ENCODE measurements at places on chromosomes 12 and 14. TPM values are rescaled to one million over a fixed set of nuclear protein-coding genes. Genes with fewer than 3 reads are reported as not detected.

The OTX2 gene
- 0.84 TPM for total RNA-seq

The EDDM3A gene
- total RNA-seq: not detected

The TXNDC16 gene
- total RNA-seq: 11.1 TPM

The IAPP gene
- total RNA-seq: not detected

The GDF3 gene
- total RNA-seq: not detected

The CHGA gene
- 3.0 TPM for total RNA-seq

The LRRC9 gene
- 1.0 TPM for total RNA-seq

The GATC gene
- 32.0 TPM for total RNA-seq

The GDF11 gene
- total RNA-seq: 67.0 TPM

The ABCC9 gene
- total RNA-seq: 2.8 TPM

GRCh38 chr14:83172363-83172762 is 1638.7 kb upstream of the SEL1L start:
- no peak overlapping the region for H3K27ac ChIP-seq
- H3K36me3 ChIP-seq: no peaks in the 10 kb centered on the region
- no peaks in the 10 kb centered on the region for H3K27me3 ChIP-seq
- H3K4me1 ChIP-seq: no peaks in the 10 kb centered on the region
- H3K4me3 ChIP-seq: no peak overlapping the region
- no peak for DNase-seq

DNA sequence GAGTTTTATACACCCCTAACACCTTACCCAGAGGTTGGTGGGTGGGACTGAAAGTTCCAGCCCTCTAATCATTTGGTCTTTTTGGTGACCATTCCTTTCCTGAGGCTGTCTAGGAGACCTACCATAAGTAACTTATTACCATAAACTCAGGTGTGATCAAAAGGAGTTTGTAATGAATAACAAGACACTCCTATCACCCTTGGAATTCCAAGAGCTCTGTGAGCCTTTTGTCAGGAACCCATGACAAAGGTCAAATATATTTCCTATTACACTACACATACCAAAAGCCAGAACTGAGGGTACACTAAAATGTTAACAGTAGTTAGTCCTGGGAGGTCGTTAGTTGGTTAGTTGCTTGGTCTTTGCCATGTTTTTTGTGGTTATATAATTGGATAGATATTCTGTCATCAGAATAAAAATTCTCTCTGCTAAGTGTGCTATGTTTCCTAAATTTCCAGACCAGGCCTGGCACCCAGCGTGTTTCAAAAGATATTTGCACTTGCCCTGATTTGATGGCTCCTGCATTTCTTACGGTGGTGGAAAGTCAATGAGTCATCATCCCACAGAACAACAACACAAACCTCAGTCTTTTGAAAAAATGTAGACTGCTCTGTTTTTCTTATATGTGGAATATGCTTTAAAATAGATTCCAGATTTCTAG is 27.0 kb upstream of the AKAP5 start:
- H3K27me3 ChIP-seq: no peaks in the 10 kb centered on the region
- H3K36me3 ChIP-seq: peaks cover 17% of the 10 kb centered on the region
- H3K4me1 ChIP-seq: no peaks in the 10 kb centered on the region
- H3K4me3 ChIP-seq: no peak overlapping the region

DNA sequence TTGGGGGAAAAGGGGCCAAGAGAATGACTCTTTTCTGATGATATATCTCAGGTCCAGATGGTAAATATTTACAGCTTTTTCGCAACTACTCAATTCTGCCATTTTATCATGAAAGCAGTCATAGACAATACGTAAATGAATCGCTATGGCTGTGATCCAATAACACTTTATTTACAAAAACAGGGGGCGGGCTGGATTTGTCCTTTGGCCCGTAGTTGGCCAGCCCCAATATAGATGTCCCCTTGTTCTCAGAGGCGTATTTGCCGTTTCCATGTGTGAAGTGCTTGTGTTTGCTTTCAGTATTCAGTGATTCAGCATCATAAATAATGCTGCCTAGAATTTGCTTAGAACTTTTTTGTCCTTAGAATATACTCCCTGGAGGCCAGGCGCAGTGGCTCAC is 77.2 kb downstream of the CCDC92 start:
- DNase-seq: no peak
- H3K36me3 ChIP-seq: no peaks in the 10 kb centered on the region
- no peak overlapping the region for H3K27ac ChIP-seq
- H3K4me1 ChIP-seq: peaks cover 4% of the 10 kb centered on the region
- no peak overlapping the region for H3K4me3 ChIP-seq

GRCh38 chr12:27635349-27635972 is 60.8 kb upstream of the REP15 start:
- H3K27me3 ChIP-seq: no peaks in the 10 kb centered on the region
- H3K27ac ChIP-seq: no peak overlapping the region
- DNase-seq: no peak
- H3K36me3 ChIP-seq: no peaks in the 10 kb centered on the region

DNA sequence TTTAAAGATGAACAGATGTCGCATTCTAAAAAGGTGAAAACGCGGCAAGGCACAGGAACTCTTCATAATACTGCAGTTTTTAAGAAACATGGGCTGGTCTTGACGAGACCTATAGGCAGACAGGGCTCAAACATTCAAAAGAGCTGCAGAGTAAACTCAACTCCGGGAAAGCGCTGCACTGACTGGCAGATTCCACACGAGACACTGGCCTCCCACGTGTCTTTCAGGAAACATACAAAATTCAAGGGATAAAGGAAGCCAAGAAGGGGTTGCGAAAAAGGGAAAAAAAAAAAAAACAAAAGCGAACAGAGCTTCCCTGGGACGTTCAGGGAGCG is 614 bp upstream of the ARF6 start:
- H3K27ac ChIP-seq: peak overlapping the region; percentile 99
- peaks cover 44% of the 10 kb centered on the region for H3K4me1 ChIP-seq
- peak overlapping the region; percentile 97 for H3K4me3 ChIP-seq
- H3K36me3 ChIP-seq: peaks cover 15% of the 10 kb centered on the region
- H3K27me3 ChIP-seq: no peaks in the 10 kb centered on the region
- DNase-seq: no peak

DNA sequence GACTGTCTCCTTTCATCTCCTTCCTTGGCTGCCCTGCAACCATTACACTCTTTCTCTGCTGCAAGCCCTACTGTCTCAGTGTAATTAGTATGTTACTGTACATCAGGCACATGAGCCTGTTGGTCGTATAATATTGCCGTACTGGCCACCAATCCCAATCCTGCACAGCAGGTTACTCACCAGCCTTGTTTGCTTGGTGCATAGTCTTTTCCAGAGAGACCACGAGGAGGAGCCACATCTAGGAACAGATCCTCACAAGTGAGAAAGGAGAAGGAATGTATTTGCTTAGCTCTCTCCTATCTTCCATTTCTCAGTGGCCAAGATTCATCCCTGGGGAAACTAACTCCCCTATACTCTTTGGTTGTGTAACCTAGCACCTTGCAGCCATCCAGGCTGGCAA is 33.0 kb upstream of the BICDL1 start:
- no peaks in the 10 kb centered on the region for H3K27me3 ChIP-seq
- no peak for DNase-seq
- no peaks in the 10 kb centered on the region for H3K4me1 ChIP-seq
- no peak overlapping the region for H3K27ac ChIP-seq
- H3K36me3 ChIP-seq: peaks cover 3% of the 10 kb centered on the region

DNA sequence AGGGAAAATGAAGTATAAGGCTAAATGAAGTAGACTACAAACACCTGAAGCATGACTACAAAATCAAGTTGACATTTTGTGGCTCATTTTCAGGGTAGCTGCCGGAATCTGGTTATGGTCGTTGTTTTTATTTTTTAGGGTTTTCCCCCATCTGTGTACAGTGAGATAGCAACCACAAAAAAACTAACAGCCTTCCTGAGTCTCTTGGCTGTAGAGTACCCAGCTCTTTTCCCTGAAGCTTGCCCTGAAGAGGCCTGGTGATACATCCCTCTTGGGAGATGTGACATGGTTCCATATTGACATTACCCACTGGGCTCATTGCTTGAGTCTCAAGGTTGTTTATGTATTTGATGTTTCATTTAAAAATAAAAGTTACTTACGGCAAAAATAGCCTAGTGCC is 424.0 kb downstream of the ZFP36L1 start:
- no peak overlapping the region for H3K27ac ChIP-seq
- DNase-seq: no peak
- H3K4me1 ChIP-seq: peaks cover 76% of the 10 kb centered on the region
- H3K4me3 ChIP-seq: no peak overlapping the region

DNA sequence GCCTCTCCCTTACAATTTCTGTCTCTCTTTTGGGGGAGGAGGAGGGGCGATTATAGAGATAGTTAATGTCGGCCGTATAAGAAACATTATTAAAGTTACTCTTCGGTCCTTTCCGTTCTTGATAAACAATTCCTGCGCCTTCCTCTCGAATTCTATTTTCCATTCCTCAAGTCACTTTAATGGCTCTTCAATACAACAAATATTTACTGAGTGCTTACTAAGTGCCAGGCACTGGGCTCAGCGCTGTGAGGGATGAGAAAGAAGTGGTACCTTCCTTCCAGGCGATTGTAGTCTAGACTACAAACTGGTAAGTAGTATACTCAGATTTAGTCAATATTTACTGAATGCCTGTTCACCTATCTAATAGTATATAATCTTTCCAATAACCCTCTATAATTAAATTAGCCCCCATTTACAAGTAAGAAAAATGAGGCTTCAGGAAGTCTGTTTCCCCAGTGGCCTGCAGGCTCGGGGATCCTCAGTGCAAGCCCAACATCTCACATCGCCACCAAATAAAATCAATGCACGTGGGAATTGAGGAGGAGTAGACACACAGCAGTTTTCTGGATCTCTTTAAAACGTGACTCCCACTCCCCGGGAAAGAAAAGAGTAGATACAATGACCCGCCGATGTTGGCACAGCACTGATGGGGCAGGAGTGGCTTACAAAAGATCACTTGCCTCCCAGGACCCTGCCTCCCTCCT is 589 bp upstream of the ZNF219 start:
- peak overlapping the region; percentile 87 for H3K4me3 ChIP-seq
- peaks cover 11% of the 10 kb centered on the region for H3K27me3 ChIP-seq
- no peak for DNase-seq
- peaks cover under 1% of the 10 kb centered on the region for H3K36me3 ChIP-seq

DNA sequence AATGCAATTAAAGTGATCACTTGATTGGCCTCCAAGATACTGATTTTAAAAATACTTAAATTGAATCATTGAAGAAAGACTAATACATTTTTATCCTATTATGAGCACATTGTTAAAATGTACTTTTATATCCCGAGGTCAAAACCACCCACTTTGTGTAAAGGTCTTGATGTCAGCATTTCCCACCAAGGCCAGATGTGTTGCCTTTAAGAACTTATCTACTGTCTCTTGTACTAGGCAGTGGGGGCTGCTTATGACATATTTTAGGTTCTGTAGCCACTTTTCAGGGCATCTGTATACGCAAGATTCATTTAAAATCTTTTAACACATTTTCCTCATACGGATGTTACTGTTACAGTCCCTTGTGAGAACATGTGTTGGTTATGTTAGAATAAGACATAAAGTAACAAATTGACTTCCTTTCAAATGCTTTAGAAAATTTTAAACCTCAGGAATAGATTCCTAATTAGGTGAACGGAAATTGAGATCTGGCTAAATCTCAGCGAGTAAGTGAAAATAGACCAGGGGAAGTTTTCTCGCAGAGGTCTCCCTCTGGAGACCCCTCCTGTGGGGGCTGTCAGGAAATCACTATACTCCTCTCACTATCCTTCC is 456.2 kb downstream of the ADAMTS20 start:
- no peaks in the 10 kb centered on the region for H3K27me3 ChIP-seq
- H3K4me1 ChIP-seq: no peaks in the 10 kb centered on the region
- no peak for DNase-seq

DNA sequence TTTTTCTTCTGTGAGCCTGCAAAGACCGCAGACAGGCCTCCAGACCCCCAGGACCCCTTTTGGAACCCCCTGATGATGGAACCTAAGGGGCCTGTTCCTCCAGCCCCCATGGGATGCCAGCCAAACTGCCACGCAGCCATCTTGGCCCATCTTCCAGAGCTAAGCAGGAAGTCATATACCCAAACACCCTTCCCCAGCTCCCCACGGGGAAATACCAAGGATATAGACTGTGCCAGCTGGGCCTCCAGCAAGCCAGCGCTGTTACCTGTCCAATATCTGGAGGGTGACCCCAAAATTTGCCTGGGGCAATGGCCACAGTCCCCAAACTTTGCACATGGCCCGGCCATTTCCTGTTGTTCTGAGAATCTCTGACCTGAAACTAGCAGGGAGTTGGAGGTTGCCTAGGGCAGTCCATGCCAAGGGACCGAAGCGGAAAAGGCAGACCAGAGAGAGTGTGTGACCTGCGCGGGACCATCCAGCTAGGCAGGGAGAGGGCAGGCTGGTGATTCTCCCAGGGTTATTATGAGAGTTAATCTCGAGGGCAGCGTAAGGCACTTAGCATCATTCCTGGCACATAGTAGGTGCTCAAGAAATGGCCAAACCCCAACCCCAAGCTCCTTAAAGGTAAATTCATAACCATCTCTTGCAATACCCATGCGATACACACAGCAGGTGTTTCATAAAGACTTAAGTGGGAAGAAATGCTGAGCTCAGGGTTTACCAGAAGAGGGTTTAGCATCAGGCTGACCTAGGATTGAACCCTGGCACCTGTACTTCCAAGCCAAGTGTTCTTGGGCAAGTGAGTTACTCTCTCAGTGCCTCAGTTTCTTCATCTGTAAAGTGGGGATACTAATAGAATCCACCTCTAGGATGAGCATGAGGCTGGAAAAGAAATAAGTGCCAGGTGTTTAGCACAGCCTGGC is 2.6 kb upstream of the RASAL1 start:
- H3K4me1 ChIP-seq: no peaks in the 10 kb centered on the region
- H3K4me3 ChIP-seq: no peak overlapping the region
- no peaks in the 10 kb centered on the region for H3K36me3 ChIP-seq
- no peak overlapping the region for H3K27ac ChIP-seq

DNA sequence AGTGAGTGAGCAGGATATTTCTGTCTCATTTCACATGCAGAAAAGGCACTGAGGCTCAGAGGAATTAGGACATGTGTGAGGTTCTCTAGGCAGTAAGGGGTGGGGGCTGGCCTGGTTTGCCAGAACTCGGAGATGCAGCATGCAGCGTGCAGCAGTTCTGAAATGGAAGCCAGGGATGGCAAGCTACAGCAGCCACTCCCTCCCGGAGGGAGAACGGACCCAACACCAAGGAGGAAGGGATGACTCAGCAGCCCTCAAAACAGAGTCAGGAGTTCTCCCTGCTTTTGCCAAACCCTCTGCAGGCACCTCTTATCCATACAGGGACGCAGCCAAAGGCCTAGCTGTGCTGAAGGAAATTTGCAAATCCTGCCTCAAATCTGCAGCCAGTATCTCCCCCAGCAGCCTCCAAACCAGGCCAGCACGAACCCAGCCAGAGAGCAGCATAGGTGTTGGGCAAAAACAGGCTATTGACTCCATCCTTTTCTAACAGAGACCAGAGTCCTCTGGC is 10.3 kb upstream of the SERPINA3 start:
- no peak overlapping the region for H3K4me3 ChIP-seq
- H3K27ac ChIP-seq: peak overlapping the region; percentile 43
- peaks cover 34% of the 10 kb centered on the region for H3K4me1 ChIP-seq
- DNase-seq: no peak
- peaks cover 15% of the 10 kb centered on the region for H3K27me3 ChIP-seq
- no peaks in the 10 kb centered on the region for H3K36me3 ChIP-seq

- no peaks in the 10 kb centered on the region for H3K4me1 ChIP-seq
- H3K4me3 ChIP-seq: no peak overlapping the region
- H3K27ac ChIP-seq: no peak overlapping the region
- H3K27me3 ChIP-seq: no peaks in the 10 kb centered on the region
- peaks cover 29% of the 10 kb centered on the region for H3K36me3 ChIP-seq
Observed at GRCh38 chr12:110349514-110350151, 53.9 kb downstream of the ANAPC7 start.

GRCh38 chr12:100953677-100954076 is 159.1 kb downstream of the ANO4 start:
- peaks cover 6% of the 10 kb centered on the region for H3K27me3 ChIP-seq
- no peak for DNase-seq
- no peak overlapping the region for H3K4me3 ChIP-seq
- H3K36me3 ChIP-seq: no peaks in the 10 kb centered on the region

- peaks cover 4% of the 10 kb centered on the region for H3K36me3 ChIP-seq
- H3K27me3 ChIP-seq: no peaks in the 10 kb centered on the region
- DNase-seq: no peak
Observed at GRCh38 chr14:105375635-105376057, 22.7 kb upstream of the TEX22 start.

Data from neural crest cell (in vitro differentiated cells).